ENCODE measurements at places on chromosomes 5 and 9. TPM values are rescaled to one million over a fixed set of nuclear protein-coding genes. Genes with fewer than 3 reads are reported as not detected.

GAPT gene
- total RNA-seq = not detected

DNA sequence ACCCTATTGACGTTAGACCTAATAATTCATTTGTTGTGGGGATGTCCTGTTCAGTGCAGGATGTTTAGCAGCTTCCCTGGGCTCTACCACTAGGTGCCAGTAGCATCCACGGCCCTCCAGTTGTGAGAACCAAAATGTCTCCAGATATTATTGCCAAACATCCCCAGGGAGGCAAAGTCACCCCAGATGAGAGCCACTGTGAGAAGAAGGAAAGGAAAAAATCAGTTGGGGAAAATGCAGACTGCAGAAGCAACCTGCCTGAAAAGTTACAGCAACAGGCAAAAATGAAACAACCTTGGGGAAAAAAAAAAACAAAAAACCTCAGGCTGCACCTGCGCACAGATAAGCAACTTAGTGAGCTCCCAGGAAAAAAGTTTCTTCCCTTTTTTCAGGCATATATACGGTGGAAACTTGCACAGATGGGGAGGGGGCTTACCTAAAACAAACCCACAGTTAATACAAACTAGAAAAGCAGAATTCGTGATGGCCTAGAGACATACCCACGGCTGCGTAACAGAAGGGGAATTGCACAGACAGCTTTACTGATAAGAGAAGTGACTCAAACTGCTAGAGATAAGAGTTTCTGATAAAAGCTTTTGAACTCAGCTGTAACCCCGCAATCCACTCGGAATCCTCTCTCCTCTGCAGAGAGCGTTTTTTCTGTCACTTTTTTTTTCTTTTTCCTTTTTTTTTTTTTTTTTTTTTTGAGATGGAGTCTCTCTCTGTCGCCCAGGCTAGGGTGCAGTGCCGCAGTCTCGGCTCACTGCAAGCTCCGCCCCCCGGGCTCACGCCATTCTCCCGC lies 29.8 kb upstream of the FBP1 start:
- peak overlapping the region; percentile 42 for H3K27ac ChIP-seq
- no peaks in the 10 kb centered on the region for H3K27me3 ChIP-seq
- no peak for DNase-seq
- no peaks in the 10 kb centered on the region for H3K4me1 ChIP-seq

- no peak overlapping the region for H3K4me3 ChIP-seq
- H3K4me1 ChIP-seq = peaks cover 16% of the 10 kb centered on the region
- peak overlapping the region; percentile 19 for H3K27ac ChIP-seq
Observed at GRCh38 chr9:92664394-92665152, 5.4 kb downstream of the IPPK start.

- no peak overlapping the region for H3K27ac ChIP-seq
- no peaks in the 10 kb centered on the region for H3K27me3 ChIP-seq
- no peaks in the 10 kb centered on the region for H3K4me1 ChIP-seq
- no peak for DNase-seq
Observed at GRCh38 chr9:79685577-79685976, 113.8 kb downstream of the TLE4 start.

- H3K4me3 ChIP-seq = no peak overlapping the region
- no peak for DNase-seq
- H3K27me3 ChIP-seq = no peaks in the 10 kb centered on the region
- H3K4me1 ChIP-seq = no peaks in the 10 kb centered on the region
- H3K36me3 ChIP-seq = peaks cover 5% of the 10 kb centered on the region
Observed at GRCh38 chr9:137499858-137500661, 40.9 kb upstream of the NSMF start.

ADRB2 gene
- total RNA-seq = 0.85 TPM

TLN1 gene
- 129 TPM for total RNA-seq

DNA sequence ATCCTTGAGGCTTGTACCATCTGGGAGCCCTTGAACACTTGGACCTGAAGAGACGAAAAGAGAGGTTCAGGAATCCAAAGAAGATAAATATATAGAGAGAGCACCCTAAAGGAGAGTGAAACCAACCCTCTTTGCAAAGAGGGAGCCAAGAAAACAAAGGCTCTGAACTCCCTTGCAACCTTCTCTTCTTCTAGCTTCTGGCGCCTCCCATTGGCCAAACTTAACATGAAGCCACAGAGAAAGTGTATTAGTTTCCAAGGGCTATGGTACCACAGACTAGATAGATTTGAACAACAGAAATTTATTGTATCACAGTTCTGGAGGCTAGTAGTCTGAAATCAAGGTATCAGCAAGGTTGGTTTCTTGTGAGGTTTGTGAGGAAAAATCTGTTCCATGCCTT lies 175.1 kb downstream of the HCN1 start:
- no peak overlapping the region for H3K27ac ChIP-seq
- DNase-seq = no peak
- no peak overlapping the region for H3K4me3 ChIP-seq
- H3K4me1 ChIP-seq = no peaks in the 10 kb centered on the region

CLINT1 gene
- 117 TPM for total RNA-seq

CATSPER3 gene
- 2.5 TPM for total RNA-seq

- H3K27ac ChIP-seq = no peak overlapping the region
- no peaks in the 10 kb centered on the region for H3K27me3 ChIP-seq
- DNase-seq = no peak
- no peaks in the 10 kb centered on the region for H3K4me1 ChIP-seq
Observed at GRCh38 chr5:77140350-77140749, 53.3 kb upstream of the ZBED3 start.

DNA sequence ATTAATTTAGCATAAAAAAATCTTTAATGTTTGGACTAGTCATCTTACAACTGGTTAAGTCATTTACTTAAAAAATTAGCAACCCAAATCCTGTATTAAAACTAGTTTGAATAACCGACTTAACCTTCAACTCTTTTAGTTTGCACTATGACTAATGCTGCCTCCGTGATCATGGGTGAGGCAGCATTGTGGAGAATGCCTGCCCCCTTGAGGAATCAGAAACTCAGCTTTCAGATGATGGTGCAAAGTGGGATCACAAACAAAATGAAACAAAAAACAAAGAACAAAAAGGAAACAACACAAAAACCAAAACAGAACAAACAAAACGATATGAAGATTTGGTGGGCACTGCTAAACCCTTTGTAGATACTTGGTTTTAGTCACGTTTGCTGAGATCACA lies 127.0 kb upstream of the PALM2AKAP2 start:
- no peak overlapping the region for H3K4me3 ChIP-seq
- no peaks in the 10 kb centered on the region for H3K4me1 ChIP-seq
- no peaks in the 10 kb centered on the region for H3K36me3 ChIP-seq

SHROOM1 gene
- 200 TPM for total RNA-seq

COL23A1 gene
- total RNA-seq = 1.2 TPM

- H3K27me3 ChIP-seq = no peaks in the 10 kb centered on the region
- no peaks in the 10 kb centered on the region for H3K36me3 ChIP-seq
- no peaks in the 10 kb centered on the region for H3K4me1 ChIP-seq
- no peak overlapping the region for H3K4me3 ChIP-seq
Observed at GRCh38 chr9:134601764-134602163, 39.8 kb upstream of the COL5A1 start.

ADAMTS12 gene
- 1.2 TPM for total RNA-seq

- peak overlapping the region; percentile 58 for H3K27ac ChIP-seq
- no peaks in the 10 kb centered on the region for H3K36me3 ChIP-seq
- H3K27me3 ChIP-seq = no peaks in the 10 kb centered on the region
- no peak for DNase-seq
- H3K4me1 ChIP-seq = no peaks in the 10 kb centered on the region
Observed at GRCh38 chr9:124723352-124723751, 47.8 kb downstream of the NR6A1 start.

DNA sequence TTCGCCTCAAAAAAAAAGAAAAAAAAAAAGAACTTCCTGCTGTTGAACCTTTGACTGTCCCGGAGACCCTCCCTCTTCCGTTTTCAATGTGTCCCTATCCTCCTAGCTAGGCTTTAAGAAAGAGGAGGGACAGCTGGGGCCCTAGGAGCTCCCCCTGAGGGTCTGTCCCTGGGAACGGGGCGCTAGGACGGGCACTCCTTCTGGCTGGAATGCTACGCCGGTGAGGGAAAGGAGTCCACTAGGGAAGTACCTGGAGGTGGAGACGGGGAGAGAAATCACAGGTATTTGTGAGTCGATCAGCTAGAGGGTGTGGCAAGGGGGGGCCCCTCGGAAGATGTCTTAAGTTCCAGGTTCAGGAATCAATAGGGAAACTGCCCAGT lies 4.6 kb downstream of the SIT1 start:
- H3K27me3 ChIP-seq = no peaks in the 10 kb centered on the region
- DNase-seq = no peak
- H3K4me3 ChIP-seq = peak overlapping the region; percentile 66
- peak overlapping the region; percentile 92 for H3K27ac ChIP-seq
- no peaks in the 10 kb centered on the region for H3K4me1 ChIP-seq
- H3K36me3 ChIP-seq = no peaks in the 10 kb centered on the region

GRCh38 chr5:93150311-93151012 lies 430.6 kb downstream of the NR2F1-AS1 start:
- H3K27ac ChIP-seq = no peak overlapping the region
- no peak for DNase-seq
- H3K4me3 ChIP-seq = no peak overlapping the region
- H3K4me1 ChIP-seq = no peaks in the 10 kb centered on the region
- H3K36me3 ChIP-seq = no peaks in the 10 kb centered on the region

DNA sequence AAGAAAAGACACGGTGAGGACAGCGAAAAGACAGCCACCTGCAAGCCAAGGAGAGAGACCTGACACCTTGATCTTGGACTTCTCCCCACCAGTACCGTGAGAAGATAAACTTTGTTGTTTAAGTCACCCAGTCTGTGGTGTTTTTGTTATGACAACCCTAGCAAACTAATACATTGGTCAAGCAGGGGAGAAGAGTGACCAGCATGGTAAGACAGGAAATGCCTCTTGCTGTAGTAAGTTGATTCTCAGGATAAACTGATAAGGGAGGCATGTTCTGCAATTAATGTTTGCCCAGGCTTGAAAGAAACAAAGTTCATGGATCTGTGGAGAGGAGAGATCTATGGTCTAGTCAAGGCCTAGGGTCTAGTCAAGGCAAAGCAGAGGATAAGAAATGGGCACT lies 801.2 kb downstream of the MAT2B start:
- H3K27ac ChIP-seq = no peak overlapping the region
- no peaks in the 10 kb centered on the region for H3K27me3 ChIP-seq
- no peaks in the 10 kb centered on the region for H3K36me3 ChIP-seq
- H3K4me1 ChIP-seq = no peaks in the 10 kb centered on the region

RAPGEF1 gene
- total RNA-seq = 51.7 TPM

DNA sequence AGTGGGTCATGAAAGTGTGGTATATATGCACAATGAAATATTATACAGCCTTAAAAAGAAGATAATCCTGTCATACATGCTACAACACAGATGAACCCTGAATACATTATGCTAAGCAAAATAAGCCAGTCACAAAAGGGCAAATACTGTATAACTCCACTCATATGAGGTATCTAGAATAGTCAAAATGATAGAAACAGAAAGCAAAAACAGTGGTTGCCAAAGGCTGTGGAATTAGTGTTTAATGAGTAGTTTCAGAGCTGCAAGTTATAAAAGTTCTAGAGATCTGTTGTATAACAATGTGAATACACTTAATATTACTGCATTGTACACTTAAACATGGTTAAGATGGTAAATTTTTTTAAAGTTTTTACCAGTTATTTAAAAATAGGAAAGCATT lies 135.0 kb downstream of the OXCT1 start:
- DNase-seq = no peak
- H3K4me1 ChIP-seq = no peaks in the 10 kb centered on the region
- H3K36me3 ChIP-seq = no peaks in the 10 kb centered on the region
- no peaks in the 10 kb centered on the region for H3K27me3 ChIP-seq
- no peak overlapping the region for H3K27ac ChIP-seq

GRCh38 chr5:16936150-16936988 lies at the start of gene MYO10:
MYO10 (minus strand) TSS chr5:16936288; CDS start chr5:16935808, 480 bp downstream.
- H3K36me3 ChIP-seq = no peaks in the 10 kb centered on the region
- H3K4me1 ChIP-seq = peaks cover 25% of the 10 kb centered on the region
- H3K27ac ChIP-seq = peak within 1 kb of the TSS; percentile 92
- DNase-seq = peak; percentile 83
- H3K27me3 ChIP-seq = no peaks in the 10 kb centered on the region

- H3K27ac ChIP-seq = no peak overlapping the region
- DNase-seq = no peak
- H3K4me1 ChIP-seq = no peaks in the 10 kb centered on the region
- H3K4me3 ChIP-seq = no peak overlapping the region
- no peaks in the 10 kb centered on the region for H3K36me3 ChIP-seq
Observed at GRCh38 chr5:154112255-154112654, 73.5 kb downstream of the MFAP3 start.

GRCh38 chr5:16450163-16450562 lies 15.4 kb downstream of the ZNF622 start:
- no peaks in the 10 kb centered on the region for H3K4me1 ChIP-seq
- no peaks in the 10 kb centered on the region for H3K27me3 ChIP-seq
- H3K36me3 ChIP-seq = peaks cover 75% of the 10 kb centered on the region
- no peak for DNase-seq
- H3K27ac ChIP-seq = no peak overlapping the region

IFNA17 gene
- not detected for total RNA-seq

GRCh38 chr9:123319541-123320339 lies 36.3 kb upstream of the CRB2 start:
- DNase-seq = no peak
- H3K4me1 ChIP-seq = peaks cover 8% of the 10 kb centered on the region
- no peak overlapping the region for H3K4me3 ChIP-seq
- H3K36me3 ChIP-seq = no peaks in the 10 kb centered on the region

IL33 gene
- total RNA-seq = 7.6 TPM

- no peaks in the 10 kb centered on the region for H3K4me1 ChIP-seq
- no peak overlapping the region for H3K4me3 ChIP-seq
- no peak overlapping the region for H3K27ac ChIP-seq
- no peaks in the 10 kb centered on the region for H3K27me3 ChIP-seq
Observed at GRCh38 chr9:126818482-126818881, 13.6 kb downstream of the ZBTB43 start.

- H3K27me3 ChIP-seq = no peaks in the 10 kb centered on the region
- no peaks in the 10 kb centered on the region for H3K36me3 ChIP-seq
- no peak within 1 kb of the TSS for H3K27ac ChIP-seq
- no peaks in the 10 kb centered on the region for H3K4me1 ChIP-seq
- DNase-seq = no peak
- peak within 1 kb of the TSS; percentile 47 for H3K4me3 ChIP-seq
Observed at GRCh38 chr5:168528521-168529373, at the start of gene FBLL1. FBLL1 (plus strand) TSS chr5:168529305; CDS start chr5:168529505, 200 bp downstream.

CTXN3 gene
- total RNA-seq = not detected

GPR21 gene
- not detected for total RNA-seq
